NCI-H524 (cell line): ENCODE measurements at places on chromosomes 12 and 14.

DNA sequence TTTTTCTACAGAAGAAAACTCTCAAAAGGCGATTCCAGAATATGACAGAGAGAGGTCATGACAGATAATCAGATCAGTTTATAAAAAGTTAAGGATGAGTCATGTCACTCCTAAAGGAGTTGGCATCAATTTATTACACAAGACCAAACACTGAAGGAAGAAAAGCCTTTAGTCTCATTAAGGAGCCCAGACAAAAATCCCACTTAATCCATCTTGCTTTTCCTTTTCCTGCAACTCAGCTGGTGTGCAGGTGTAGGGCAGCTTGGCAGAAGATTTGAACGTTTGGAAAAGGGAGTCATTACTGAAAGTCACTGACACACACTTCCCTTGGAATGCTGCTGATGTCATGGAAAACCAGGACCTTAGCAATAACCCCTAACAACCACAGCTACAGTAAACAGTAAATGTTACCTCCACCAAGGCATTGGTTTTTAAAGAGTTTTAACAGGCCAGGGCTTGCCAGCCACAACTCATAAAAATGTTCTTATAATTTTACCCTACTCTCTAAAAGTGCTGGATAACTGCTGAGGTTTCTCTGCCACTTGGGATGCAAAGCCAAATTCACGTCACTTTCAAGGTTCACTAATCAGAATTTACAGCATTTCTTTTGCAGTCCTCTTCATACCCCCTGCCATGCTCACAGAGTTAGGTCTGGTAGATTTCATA lies 320.6 kb downstream of the RAD51B start:
- peak; percentile 53 for DNase-seq

DNA sequence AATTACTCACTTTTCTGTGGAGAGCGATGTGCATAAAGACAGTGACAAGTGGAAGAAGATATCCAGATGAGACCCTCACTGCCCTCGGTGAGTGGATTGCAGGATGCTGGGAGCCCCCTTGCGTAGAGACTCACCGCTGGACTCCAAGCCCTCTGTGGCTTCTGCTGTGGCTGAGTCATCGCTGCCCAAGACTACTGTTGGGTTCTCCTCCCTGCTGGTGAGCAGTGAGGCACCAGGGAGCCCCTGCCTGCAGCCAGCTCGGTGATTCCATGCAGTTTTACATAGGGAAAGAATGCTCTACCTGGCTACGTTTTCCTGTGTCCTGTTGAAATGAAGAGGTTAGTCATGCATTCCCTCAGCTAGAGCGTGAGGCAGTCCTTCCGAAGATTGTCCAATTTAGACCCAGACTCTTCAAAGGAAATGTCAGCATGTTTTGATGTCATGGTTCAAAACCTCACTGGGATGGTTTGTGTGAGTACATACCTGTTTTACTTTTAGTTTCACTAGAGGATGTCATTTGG lies 28.2 kb downstream of the TRAF3 start:
- DNase-seq: no peak

DNA sequence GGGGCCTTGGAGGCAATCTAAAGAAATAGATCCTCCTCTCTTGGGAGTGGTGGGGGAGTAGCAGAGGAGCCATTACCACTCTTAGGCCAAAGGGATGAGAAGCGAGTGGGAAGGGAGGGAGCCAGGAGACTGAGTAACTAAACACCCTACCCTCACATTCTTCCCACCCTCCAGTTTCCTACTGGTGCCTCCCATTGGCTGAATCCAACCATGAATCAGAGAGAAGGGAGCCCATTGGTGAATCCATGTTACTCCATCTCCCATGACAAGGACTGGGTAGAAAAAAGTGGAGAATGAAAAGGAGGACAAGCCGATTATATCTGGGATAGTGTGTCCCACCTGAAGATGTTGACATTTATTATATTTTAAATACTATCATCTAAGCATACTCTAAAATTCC lies 76.8 kb upstream of the LHX5 start:
- DNase-seq: no peak

DNA sequence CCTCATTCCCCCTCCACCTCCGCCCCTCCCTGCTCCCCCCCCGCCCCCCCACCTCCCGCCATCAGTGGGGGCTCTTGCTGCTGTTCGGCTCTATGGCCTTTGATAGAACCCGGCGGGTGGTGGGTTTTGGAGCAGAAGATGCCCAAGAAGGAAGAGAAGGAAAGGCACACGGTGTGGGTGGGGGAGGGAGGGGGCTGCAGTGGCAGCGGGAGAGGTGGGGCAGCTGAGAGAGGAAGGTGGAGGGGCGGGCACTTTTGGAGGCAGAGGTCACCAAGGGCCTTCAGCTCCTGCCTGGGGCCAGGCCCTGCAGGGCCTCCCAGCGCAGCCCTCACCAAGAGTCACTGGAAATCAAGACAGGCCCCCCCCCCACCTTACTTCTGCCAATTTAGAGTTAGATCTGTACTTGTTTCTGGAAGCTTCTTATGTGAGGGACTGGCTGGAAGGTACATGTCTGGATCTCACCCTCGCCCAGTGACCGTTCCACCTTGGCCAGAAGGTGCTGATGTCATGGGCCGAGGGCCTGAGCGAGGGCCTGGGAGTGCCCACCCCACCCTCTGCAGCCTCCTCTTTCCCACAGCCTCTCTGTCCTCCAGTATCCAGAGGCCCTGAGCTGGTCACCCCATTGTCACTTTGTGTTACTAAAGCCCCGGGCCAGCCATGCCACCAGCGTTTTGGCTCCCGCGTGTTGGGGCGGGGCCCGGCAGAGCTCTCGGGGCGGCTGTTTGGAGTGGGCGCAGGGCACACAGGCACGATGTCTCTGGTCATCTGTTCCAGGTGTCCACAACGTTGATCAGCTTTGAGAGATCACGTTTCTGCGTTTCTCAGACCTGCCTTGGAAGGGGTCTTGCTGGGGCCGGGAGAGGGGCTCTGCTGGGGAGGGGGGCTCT lies 153.9 kb downstream of the KIF26A start:
- no peak for DNase-seq

- no peak for DNase-seq
Observed at GRCh38 chr12:91663310-91663709, 480.7 kb upstream of the DCN start.

DNA sequence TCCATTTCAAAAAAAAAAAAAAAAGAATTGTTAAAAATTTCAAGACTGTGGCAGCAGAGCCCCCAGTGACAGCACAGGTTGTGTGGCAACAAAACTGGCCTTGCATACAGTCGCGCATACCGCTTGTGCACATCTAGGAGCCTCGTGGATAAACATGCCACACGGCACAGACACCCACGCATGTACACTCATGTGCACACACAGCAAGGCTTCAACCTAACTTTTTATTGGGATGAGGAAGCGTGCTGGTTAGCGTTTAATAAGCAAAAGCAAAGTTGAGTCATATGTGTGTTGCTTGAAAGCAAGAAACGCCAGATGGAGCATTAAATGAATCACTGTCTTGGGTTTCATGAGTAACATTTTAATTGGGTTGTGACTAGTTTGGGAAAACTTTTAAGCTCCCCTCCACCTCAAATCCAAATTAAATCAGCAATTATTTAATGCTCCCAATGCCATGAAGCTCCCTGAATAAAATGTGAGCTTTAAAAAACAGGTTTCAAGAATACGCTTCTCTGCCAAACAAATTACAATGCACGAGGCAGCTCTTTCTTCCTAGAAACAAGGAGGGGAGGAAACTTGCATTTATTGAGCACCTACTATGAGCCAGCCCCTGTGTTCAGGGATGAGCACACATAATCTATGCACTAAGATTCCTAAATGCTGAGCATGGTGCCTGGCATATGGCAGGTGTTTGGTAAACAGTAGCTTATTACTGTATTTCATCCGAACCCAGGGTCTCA lies 35.7 kb upstream of the EML1 start:
- DNase-seq: peak; percentile 33
